ENCODE measurements at places on chromosomes 12 and 14.

- no peak for DNase-seq
Measured at GRCh38 chr14:34138175-34138574, 187.3 kb upstream of the EGLN3 start.

DNA sequence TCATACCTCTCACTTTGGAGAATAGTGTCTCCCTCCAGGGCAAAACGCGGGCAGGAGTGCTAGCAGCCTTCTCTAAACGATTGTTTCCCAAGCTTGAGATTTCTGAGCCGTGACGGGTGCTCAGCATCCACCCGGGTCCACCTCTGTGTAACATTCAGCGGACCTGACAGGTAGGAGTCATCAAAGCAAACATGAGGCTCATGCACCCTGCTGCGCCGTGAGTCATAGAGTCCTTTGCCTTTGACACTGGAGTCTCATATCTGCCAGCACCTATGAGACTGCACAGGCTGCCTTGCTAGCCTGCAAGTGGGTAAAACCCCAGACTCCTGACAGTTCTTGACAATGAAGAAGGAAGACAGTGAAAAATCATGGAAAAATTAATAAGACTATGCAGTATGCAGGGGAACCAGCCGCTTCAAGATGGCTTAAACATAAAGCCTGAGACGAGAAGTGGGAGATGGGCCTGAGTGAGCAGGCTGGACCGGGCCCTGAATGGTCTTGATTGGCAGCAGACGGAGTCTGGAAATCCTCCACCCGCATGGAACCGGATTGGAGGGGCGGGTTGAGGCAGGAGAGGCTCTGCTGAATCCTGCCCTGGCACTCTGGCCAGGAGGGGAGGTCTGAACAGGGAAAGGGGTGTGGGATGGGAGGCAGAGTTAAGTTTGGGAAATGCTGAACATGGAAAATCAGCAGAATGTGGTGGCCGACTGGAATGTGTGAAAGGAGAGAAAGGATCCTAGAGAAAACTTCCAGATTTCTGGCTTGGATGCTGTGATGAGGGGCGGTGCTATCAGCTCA is 54.2 kb downstream of the LGMN start:
- no peak for DNase-seq

DNA sequence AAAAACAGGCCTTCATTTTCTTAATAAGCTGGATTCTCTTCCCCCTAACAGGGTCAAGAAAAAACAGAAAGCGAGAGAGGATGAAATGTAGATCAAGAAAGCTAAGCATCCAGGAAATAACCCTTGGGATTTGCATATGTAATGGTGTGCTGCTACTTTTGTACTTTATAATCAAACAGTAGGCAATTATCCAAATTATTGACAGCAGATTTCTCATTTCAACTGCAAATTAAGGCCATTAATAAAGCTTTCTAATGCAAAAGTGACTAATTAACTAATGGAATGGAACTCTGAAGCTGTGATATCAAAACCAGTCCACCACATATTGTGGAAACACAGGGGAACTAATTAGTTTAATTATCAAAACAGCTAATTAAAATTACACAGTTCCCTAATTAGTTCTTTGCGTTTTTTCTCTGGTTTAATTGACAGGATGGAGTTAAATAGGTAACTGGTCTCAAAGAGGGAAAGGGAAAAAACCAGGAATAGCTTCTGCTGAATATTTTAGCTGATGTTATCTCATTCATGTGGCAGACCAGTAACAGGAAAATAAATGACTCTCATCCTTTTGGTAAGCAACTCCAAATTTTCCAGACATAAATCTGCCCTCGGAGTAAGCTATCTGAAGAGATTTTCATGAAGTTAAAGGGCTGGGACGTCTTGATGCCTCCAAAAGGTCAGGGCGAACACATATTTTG is 182.7 kb upstream of the LMO3 start:
- DNase-seq, result no peak

- no peak for DNase-seq
Measured at GRCh38 chr12:69476276-69477017, 6.3 kb downstream of the FRS2 start.

GRCh38 chr14:99633141-99633540 is 11.8 kb upstream of the HHIPL1 start:
- DNase-seq, result no peak

- no peak for DNase-seq
Measured at GRCh38 chr14:95238487-95239298, 81.0 kb downstream of the CLMN start.

Data from CD14-positive monocyte (primary cell).